ENCODE measurements at places on chromosomes 4 and X.

DNA sequence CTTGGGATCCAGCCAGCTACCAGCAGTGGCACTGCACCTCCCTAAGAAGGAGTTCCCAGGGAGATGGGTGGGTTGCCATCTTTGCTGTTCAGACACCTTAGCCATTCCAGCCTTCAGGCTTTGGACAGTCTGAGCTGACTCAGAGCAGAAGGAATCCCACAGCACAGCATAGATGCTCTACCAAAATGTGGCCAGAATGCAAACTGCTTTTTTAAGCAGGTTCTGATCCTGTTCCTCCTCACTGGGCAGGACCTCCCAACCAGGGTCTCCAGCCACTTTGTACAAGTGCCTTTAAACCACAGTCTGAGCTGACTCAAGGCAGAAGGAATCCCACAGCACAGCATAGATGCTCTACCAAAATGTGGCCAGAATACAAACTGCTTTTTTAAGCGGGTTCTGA, 209.0 kb downstream of the NPNT start:
- DNase-seq = no peak

- DNase-seq = no peak
Observed at GRCh38 chr4:37651781-37652377, 34.3 kb downstream of the RELL1 start.

GRCh38 chrX:15856222-15856587, 1.6 kb upstream of the AP1S2 start:
- DNase-seq = no peak

DNA sequence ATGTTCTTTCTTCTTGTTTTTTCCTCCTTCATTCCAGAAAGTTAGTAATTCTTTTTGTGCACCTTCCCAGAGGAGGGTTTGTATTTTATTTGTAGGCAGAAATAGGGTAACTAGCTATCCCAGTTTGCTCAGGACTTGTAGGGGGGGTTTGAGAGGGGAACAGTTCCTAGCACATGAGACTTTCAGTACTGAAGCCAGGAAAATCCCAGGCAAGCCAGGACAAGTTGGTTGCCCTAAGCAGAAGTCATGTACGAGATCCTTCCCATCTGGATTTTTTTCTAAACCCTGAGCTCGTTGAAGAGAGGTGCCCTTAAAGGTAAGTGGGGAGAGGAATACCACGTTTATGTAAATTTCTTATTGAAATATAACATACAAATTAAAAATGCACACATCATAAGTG, 15.6 kb upstream of the TAB3 start:
- no peak for DNase-seq

GRCh38 chr4:100147684-100148083, 42.6 kb downstream of the DDIT4L start:
- no peak for DNase-seq

DNA sequence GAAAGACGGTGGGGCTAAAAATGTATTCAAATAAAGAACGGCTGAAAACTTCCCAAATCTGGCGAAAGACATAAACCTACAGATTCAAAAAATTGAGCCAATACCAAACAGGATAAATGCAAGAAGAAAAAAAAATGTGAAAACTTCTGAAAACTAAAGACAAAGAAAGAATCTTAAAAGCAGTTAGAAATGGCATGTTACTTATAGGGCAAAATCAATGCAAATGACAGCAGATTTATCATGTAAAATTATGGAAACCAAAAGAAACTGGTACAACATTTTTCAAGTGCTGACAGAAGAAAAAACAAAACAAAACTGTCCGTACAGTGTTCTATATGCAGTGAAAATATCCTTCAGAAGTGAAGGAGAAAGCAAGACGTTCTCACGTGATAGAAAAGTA, 239.0 kb downstream of the PDGFC start:
- no peak for DNase-seq

DNA sequence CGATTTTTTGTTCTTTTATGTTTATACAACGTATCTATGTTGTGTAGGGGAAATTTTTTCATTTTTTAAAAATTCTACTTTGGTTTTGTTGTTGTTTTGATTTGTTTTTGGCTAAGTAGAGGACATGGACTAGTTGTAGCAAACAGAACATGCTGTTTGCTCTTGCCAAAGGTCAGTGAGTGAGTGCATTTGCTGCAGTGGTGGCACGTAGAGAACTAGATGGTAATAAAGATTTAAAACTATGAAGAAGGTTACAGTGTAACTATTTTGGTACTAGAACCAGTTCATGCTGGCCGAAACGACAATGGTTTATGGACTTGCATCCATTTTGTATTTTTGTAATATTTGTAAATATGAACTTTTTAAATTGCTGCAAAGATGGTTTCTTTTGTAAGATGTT, 1.9 kb upstream of the SCML1 start:
- no peak for DNase-seq

- no peak for DNase-seq
Observed at GRCh38 chr4:44159991-44160390, 288.6 kb downstream of the KCTD8 start.

- DNase-seq = no peak
Observed at GRCh38 chr4:158016511-158016910, 156.3 kb downstream of the GASK1B start.

All from head of caudate nucleus (tissue), 42 donors.